CD14-positive monocyte (primary cell): ENCODE measurements at places on chromosomes 5 and 9. TPM values are rescaled to one million over a fixed set of nuclear protein-coding genes. Genes with fewer than 3 reads are reported as not detected.

- no peaks in the 10 kb centered on the region for H3K36me3 ChIP-seq
- no peaks in the 10 kb centered on the region for H3K27me3 ChIP-seq
- H3K27ac ChIP-seq = no peak overlapping the region
- no peak for DNase-seq
- no peaks in the 10 kb centered on the region for H3K4me1 ChIP-seq
These were observed 94.7 kb upstream of the NUDT12 start for GRCh38 chr5:103657301-103657700.

GRCh38 chr5:39443911-39444310, 19.1 kb upstream of the DAB2 start:
- no peak for DNase-seq
- H3K36me3 ChIP-seq = no peaks in the 10 kb centered on the region
- no peak overlapping the region for H3K4me3 ChIP-seq
- H3K27ac ChIP-seq = no peak overlapping the region

DNA sequence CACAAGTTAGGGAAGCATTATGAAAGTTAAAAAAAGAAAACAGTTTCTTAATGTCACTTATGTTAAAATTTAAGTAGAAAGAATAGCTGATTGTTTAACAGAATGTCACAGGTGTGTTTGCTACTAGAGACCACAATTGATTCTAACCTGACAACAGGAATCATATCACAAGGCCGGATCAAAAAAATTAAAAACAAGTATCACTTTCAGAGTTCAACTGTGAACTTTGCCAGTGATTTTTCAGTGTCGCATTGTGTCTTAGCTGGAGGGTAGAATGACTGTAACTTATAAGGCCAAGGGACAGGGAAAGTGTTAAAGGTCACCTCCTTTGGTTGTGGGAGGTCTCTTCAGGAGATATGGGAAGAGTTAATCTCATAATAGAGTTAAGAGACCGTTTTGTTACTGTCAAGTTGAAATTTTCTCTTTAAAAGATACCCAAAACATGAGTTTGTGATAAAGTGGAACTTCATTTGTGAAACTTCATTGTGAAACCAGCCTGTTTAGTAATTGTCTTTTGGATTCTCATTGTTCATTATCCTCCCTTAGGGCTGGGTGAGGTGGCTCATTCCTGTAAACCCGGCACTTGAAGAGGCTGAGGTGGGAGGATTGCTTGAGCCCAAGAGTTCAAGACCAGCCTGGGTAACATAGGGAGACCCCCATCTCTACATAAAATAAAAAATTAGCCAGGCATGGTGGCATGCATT, 40.9 kb downstream of the CPEB4 start:
- peak overlapping the region; percentile 45 for H3K27ac ChIP-seq
- peaks cover 20% of the 10 kb centered on the region for H3K36me3 ChIP-seq
- peak; percentile 45 for DNase-seq
- no peaks in the 10 kb centered on the region for H3K27me3 ChIP-seq
- H3K4me3 ChIP-seq = no peak overlapping the region

RASGEF1C gene
- not detected for polyA plus RNA-seq

SPAG8 gene
- polyA plus RNA-seq = 0.68 TPM
